Stimulated activated CD4-positive, alpha-beta T cell treated with anti-CD3 and anti-CD28 coated beads, Interleukin-1b, Interleukin-23, amount 100 ng/mL, for 1 hour (primary cell): ENCODE measurements at places on chromosomes 1 and 21.

- DNase-seq = no peak
These were observed 68.5 kb upstream of the GADD45A start for GRCh38 chr1:67616394-67616985.

- DNase-seq = no peak
These were observed 141.4 kb upstream of the ARHGEF16 start for GRCh38 chr1:3312898-3313575.

- DNase-seq = no peak
These were observed 235.2 kb downstream of the RPS6KC1 start for GRCh38 chr1:213286235-213286634.

DNA sequence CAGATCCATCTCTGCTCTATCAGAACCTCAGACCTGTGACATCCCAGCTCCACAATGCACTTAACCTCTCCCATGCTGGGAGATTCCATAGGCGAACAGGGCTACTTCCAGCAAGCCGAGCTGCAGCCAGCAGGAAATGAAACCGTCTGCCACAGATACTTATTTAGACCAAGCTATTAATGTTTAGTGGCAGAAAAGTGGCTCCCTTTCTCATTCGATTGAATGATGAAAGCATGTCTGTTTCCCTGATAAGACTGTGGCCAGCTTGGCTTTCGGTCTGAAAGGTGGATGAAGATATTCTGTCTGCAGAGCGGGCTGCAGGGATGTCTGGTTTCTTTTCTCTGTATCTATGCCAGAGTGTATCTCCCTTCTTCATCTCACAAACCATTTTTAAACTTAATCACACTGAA lies 146.4 kb downstream of the GREM2 start:
- no peak for DNase-seq

GRCh38 chr1:3285106-3285740 lies 169.2 kb upstream of the ARHGEF16 start:
- no peak for DNase-seq

DNA sequence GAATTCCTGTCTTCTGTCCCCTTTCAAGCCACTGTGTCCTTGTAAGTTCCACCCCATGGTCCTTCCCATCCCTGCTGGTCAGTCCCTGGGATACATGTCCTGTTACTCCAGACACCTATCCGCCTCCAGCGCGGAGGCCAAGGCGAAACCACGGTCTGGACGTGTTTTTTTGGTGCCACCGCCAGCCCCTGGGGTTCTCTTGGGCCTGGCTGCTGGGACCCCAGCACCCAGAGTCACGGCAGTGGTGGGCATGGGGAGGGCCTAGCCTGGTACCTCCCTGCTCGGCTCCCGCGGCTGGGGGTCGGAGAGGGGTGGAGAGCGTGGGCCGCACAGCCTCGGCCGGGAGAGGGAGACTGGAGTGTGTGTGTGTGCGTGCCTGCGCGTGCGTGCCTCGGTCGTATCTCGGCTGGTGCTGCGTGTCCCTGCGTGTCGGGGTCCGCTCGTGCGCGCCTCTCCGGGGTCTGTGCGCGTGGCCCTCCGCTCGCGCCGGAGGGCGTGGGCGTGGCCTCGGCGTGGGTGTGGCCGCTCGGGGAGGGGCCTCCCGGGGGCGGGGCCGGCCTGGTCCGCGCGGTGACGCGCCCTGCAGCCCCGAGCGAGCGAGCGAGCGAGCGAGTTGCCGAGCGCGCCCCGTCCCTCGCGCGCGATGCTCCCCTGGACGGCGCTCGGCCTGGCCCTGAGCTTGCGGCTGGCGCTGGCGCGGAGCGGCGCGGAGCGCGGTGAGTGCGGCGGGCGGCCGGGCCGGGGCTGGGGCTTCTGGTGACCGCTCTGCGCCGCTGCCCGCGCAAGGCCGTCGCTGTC lies at the start of gene VWA1:
VWA1 (plus strand) TSS at position 585 of the 798 bp plus-strand sequence; CDS start at position 644, 59 bp downstream.
- DNase-seq = peak; percentile 48

GRCh38 chr1:52328615-52329014 lies 37.4 kb downstream of the CC2D1B start:
- no peak for DNase-seq

GRCh38 chr1:64155278-64155677 lies 48.1 kb upstream of the UBE2U start:
- DNase-seq = no peak

DNA sequence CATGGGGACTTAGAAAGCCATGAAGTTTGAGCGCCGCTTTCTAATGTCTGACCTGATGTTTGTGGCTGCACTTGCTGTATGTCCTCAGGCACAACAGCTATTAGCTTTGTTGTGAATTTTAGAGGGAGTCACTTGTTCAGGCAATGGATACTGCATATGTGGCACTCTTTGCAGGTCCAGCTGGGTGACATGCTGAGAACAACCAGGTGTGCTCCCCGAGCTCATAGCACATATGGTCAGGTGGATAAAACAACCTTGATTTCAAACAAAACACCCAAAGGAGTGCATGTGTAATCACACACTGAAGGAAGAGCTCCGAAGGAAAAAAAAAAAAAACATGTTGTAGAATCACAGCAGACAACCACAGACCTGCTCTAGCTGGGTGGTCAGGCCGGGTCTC lies 178.6 kb downstream of the BACH1 start:
- no peak for DNase-seq

GRCh38 chr21:29418813-29419212 lies 120.1 kb downstream of the BACH1 start:
- DNase-seq = no peak

DNA sequence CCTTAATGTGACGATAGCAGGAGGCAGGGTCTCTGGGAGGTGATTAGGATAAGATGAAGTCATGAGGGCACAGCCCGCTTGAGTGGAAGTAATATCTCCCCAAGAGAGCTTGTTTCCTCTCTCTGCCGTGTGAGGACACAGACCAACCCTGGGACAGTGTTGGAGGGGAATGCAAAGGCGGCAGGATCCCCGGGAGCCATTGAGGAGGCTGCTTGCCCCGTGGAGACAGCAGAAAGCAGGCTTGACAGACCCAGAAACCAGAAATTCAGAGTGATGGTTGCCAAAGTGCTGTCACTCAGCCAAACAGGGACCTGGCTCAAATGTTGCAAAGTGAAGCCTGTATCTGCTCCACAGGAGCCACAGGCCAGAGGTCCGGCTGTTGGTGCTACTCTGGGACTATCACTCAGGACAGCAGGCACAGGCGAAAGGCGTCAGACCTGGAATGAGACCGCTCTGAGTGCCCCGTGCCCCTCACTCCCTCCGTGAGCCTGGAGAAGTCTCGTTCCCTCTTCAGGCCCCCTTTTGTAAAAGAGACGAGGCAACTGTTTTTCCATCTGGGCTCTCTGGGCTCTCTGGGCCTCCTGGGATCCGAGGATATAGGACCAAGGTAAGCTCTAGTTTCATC lies 96.6 kb upstream of the VANGL1 start:
- no peak for DNase-seq

DNA sequence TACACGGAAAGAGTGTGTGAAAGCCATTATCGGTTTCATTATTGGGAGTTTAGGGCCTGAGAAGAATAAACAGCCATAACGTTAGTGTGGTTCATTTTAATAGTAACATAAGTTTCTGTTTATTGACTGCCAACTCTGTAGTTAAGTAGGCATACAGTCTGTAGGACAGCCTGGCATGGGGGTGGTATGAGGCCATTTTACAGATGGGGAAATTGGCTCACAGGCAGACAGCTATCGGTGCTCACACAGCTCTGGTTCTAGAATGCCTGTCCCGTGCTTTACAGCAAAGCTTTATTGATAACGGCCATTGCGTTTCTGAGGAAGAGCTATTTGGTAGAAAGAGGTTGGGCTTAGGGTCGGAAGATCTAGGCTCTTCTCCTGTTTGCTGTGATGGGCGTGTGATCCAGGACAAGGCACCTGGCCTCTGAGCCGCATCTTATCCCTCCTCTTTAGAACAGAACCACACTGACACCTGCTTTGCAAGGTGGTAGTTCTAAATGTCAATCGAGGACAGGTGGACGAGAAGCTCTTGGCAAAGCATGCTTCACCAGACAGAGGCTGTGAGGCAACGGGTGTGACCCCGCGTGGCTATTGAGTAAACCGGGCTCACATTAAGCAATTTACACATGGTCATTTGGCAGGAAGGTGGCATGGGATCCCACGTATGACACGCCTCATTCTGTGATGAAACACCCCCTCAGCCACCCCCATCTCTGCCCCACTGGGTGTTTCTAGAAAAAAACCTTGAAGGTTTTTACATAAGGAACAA lies 14.9 kb downstream of the ETS2 start:
- DNase-seq = no peak

- DNase-seq = no peak
These were observed 43.1 kb downstream of the IL12RB2 start for GRCh38 chr1:67350783-67351182.
